Kidney (tissue), 22 donors: ENCODE measurements at places on chromosomes 5 and 9.

GRCh38 chr9:129403779-129404620 is 216.9 kb downstream of the C9orf50 start:
- no peak for DNase-seq

GRCh38 chr5:120293796-120294195 is 170.3 kb upstream of the PRR16 start:
- no peak for DNase-seq

- DNase-seq = no peak
Observed at GRCh38 chr9:121909111-121909510, 184.0 kb downstream of the TTLL11 start.

GRCh38 chr5:98334946-98335345 is 438.5 kb upstream of the RGMB start:
- no peak for DNase-seq

GRCh38 chr9:75152416-75152815 is 64.1 kb downstream of the OSTF1 start:
- no peak for DNase-seq

GRCh38 chr5:10539687-10539998 is 24.2 kb upstream of the ANKRD33B start:
- DNase-seq = no peak

GRCh38 chr5:132421462-132421861 is 52.0 kb downstream of the SLC22A5 start:
- DNase-seq = no peak

- no peak for DNase-seq
Observed at GRCh38 chr5:14265570-14265969, 122.4 kb downstream of the TRIO start.

DNA sequence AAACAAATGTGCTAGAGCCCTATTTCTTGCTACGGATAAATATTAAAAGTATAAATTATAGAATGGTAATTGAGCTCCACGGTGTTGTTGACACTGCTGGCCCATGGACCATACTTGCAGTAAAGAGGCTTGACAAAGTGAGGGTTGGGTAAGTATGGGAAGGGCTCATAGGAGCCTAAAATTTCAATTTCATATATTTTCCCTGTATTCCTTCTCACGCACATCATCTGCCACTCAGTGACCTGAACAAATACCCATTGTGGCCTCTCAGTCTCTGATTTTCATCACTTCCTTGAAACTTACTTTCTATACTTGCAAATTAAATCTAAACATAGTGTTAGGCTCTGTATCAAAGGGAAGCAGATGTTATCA is 116.5 kb downstream of the PIK3R1 start:
- no peak for DNase-seq

DNA sequence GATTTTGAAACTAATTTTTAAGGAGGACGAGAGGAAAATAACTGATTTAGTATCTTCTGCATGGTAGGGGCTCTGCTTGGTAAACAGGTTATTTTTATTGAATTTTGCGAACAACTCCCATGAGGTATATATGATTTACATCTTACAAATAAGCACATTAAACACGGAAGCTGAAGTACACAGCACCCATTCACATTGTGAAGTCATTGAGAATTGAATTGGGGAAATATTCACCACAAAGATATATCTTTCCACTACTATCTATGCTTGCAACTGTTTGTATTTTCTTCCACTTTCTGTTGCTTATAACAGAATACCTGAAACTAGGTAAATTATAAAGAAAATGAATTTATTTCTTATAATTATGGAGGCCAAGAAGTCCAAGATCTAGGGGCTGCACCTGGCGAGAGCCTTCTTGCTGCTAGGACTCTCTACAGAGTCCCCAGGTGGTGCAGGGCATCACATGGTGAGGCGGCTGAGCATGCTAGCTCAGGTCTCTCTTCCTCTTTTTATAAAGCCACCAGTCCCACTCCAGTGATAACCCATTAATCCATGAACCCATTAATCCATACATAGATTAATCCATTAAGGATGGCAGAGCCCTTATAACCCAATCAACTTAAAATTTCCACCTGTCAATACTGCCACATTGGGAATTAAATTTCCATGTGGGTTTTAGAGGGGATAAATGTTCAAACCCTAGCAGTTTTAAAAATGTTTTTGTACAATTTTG is 79.0 kb upstream of the ZNF608 start:
- DNase-seq = no peak

DNA sequence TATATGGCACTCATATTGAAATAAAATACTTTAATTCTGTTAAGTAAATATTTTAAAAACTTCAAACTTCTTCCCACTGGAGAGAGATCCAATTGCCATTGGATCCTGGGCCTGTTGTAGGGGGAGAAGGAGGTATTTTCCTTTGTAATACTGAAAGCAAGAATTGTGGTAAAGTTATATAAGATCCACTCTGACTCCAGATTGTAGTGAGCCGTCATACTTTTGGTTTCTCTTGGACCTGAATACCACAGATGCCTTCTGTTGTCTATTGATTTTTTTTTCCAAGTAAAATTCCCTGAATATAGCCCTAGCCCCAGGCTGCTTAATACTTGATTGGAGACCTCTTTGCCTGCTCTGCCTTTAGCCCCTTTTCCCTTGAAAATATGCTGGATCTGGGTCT is 86.9 kb downstream of the ATG10 start:
- no peak for DNase-seq

DNA sequence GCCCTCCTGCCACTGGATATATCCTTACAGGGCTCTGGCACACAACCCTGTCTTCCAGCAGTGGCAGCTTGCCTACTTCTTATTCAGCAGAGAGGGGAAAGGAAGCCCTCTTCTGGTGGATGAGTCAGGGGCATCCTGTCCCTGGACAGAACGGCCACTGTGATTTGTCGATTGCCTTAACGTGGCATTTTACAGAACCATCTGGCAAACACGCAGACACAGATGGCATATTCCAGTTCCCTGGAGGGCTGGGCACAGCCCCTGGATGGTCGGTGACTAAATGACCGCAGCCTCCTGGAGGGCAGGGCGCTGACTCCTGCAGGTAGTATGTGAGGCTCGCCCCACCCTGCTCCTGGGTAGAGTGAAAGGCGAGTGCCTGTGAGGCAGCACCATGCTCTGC is 62.1 kb downstream of the DCP2 start:
- DNase-seq = no peak

DNA sequence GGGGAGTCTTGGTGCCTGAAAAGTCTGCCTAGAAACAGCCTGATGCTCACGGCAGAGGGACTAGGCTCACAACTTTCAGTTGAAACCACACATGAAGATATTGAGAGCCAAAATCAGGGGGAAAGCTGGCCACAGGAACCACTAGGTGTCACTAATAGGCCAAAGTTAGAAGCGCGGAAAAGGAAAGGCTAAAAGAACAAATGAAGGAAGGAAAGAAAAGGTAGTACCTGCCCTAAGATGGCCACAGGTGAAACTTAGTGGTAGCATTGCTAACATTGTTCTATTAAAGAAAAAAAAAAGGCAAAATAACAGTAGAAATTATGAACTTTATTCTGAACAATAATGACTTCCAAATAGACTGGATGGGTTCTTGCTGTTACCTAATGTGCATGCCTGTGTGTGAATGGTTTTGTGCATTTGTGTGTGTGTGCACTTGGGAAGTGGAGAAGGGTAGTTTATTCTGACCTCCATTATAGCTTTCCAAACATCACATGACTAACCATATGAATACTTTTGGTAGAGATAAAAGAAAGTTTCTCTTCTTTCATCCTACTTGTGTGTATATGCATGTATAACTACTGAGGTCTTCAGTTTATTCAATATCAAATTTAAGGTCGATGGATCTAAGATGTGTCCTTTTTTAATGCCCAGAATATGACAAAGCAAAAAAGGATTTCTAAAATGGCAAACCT is 2.1 kb upstream of the RFESD start:
- no peak for DNase-seq

DNA sequence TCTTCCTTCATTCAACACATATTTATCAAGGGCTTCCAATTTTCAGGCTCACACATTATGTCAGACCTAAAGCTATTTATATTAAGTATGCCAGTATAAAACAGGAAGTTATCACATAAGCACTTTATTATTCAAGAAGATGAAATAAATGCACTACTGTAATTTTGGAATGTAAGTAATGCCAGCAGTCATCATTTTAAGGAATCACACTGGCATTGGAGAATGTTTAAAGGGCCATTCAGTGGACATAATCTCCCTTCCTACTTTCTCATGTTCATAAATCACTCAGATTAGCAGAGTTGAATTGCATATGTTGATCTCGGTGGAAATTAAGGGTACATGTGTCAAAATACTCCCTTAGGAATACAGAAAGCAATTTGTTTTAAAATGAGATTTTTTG is 164.4 kb downstream of the GIN1 start:
- no peak for DNase-seq

GRCh38 chr9:602716-603115 is 238.8 kb upstream of the DMRT1 start:
- no peak for DNase-seq

GRCh38 chr9:738209-738915 is 103.1 kb upstream of the DMRT1 start:
- DNase-seq = no peak

DNA sequence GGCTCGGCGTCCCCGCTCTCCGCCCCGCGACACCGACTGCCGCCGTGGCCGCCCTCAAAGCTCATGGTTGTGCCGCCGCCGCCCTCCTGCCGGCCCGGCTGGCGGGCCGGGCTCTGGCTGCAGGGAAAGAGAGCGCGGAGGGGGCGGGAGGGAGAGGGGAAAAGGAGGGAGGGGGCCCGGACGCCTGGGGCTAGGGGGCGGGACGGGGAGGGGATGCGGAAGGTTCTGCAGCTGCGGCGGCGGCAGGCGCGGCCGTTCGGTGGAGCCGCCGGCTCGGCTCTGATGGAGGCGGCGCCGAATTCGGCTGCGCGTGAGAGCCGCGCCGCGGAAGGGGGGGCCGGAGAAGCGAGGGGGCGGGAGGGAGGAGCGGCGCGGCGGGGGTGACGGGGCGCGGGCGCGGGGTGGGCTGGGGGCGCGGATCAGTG is at the start of gene MARCHF11:
TSS of gene MARCHF11 (minus strand) at position 281 of the 425 bp plus-strand sequence. CDS start at position 65, 216 bp downstream.
- peak; percentile 35 for DNase-seq

- DNase-seq = peak; percentile 46
Observed at GRCh38 chr5:165209101-165209727, 1703.8 kb downstream of the MAT2B start.

DNA sequence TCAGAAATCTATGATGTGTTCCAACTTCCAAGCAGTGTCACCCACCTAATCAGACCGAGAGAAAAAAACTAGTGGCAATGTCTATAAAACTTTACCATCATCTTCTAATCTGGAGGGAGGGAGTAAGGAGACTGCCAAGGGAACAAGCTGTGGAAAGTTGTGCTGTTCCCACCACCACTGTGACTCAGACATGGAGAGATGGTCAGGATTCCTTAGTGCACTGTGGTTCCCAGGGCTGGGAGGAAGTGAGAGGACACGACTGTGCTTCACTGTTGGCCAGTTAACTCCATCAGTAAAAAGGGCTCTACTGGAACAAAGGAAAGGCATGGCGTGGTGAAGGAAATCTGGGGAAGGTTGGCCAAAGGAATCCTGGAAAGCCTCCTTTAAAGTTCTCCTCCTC is 18.8 kb downstream of the TICAM2 start:
- no peak for DNase-seq

DNA sequence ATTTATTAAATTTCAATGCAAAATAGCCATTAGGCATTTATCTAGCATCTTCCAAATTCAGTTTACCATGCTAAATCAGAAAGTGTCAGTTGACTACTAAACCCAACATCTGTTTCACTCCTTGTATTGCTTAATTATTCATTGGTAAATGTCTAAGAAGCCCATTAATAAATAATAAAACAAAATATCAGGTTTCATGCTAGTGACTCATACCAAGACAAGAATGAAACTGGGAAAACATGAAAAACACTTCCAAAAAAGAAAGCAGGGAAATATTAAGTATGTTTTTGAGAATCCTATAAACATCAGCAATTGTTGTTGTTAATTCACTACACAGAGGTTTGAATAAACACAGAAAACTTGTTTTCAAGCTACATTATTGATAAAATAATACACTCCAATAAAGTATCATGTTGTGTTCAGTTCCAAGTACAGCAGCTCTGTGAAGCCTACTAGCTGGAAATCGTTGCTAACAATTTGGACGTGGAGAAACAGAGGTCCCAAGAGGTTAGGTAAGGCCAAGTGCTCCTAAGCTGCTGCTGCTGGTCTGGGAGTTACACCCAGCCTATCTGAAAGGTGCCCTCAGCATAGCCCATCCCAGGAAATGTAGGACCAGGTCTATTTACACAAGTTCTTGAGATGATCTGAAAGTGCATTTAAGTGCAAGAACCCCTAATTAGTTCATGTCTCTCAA is 78.8 kb downstream of the GNAQ start:
- no peak for DNase-seq

DNA sequence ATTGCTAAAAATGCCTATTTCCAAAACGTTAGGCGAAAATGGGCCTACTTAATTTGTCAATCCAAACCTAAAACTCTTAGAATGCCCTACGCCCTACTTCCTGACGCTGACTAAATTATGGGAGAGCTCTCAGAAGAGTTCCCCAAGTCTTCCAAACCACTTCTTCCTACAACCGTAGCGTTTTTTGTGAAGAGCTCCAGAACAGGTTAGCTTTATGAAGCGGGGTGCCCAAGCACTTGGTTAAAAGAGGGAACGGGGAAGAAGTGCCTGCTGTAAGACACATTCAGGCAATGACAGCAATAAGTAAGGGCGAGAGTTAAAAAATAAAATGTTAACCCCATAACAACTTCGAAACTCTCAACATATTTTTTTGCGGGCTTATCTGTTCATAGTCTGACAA is 2.8 kb downstream of the ELAVL2 start:
- no peak for DNase-seq

GRCh38 chr5:158967541-158967940 is 132.2 kb downstream of the EBF1 start:
- no peak for DNase-seq

DNA sequence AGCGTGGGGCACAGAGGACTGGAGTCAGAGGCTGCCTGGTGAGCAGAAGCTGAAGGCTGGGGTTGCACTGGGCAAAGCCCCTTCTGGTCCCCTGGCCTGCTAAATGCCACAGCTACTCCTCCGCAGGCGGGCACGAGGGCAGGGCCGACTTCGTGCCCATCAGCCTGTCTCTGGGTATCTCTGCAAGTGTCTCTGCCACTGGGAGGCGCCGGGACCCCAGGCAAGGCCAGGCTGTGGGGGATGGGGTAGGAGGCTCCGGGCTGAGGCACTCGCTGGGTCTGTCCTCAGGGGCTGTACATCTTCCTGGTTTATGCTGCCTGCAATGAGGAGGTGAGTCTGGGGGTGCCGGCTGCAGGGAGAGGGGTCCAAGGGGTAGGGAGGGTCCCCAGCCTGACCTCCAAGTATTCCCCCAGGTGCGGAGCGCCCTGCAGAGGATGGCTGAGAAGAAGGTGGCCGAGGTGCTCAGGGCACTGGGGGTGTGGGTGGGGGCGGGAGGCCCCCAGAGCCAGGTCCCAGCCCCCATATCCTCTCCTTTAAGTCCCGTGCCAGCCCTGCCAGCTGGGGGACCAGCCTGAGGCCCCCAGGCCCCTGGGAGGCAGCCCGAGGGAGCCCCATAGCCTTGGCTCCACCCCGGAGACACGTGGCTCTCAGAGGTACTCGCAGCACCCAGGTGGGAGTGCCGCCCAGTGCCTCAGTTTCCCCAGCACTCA is 25.1 kb downstream of the ADGRD2 start:
- no peak for DNase-seq

- DNase-seq = no peak
Observed at GRCh38 chr9:127113191-127113972, 9.1 kb downstream of the ANGPTL2 start.
